ENCODE measurements at places on chromosomes 1 and 21.

GRCh38 chr1:240020871-240021270 is 70.8 kb upstream of the FMN2 start:
- DNase-seq = no peak

GRCh38 chr1:96388421-96389310 is 332.9 kb upstream of the PTBP2 start:
- DNase-seq = no peak

- DNase-seq = peak; percentile 84
Observed at GRCh38 chr1:148334339-148335130, 148.6 kb downstream of the PPIAL4G start.

- no peak for DNase-seq
Observed at GRCh38 chr1:230970432-230970831, 8.2 kb downstream of the TTC13 start.

- DNase-seq = no peak
Observed at GRCh38 chr1:222462601-222463000, 85.3 kb downstream of the HHIPL2 start.

GRCh38 chr1:170776252-170776651 is 112.3 kb downstream of the PRRX1 start:
- DNase-seq = no peak

DNA sequence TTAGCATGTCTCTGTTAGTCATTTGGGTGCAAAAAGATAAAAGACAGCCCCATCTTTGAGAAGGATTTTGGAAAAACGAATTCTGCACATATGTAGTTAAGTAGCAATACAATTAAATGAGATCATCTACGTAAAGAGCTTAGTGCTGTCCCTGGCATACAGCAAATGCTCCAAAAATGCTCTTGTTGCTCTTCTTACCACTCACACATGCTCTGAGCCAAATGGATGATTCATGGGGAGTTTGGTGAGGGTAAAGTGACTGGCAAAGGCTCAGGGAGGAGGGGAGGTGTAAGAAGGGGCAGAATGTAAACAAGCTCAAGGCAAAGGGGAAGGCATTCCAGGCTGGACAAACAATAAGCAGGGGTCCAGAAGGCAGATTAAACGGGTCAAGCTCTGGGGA is 191.9 kb downstream of the AK5 start:
- no peak for DNase-seq

DNA sequence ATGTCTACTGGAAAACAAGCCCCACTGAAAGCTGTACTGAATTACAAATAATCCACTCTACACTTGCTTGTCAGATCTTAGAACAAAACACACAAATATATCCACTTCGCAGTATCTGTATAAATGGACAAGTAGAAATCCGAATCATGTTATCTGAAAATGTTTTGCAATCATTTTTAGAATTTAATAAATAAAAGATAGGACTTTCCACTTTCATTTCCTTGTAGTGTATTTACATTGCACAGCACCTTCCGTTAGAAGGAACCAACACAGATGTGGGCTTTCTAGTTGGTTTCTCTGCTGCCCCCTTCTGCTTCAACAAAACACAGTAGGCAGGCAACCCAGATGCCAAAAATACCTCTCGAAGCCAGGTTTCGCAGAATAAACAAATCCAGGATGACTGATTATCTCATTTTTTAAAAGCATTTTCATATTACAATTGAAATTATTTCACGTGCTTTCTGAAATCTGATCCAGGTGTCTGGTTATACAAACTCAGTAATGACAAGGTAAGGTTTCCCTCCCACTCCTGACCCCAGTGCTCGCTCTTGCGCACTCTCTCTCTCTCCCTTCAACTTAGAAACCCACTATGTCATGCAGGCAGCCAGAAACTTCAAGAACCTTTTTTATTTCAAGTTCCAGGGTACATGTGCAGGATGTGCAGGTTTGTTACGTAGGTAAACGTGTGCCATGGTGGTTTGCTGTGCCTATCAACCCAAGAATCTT is 389.9 kb downstream of the SMYD3 start:
- DNase-seq = no peak

DNA sequence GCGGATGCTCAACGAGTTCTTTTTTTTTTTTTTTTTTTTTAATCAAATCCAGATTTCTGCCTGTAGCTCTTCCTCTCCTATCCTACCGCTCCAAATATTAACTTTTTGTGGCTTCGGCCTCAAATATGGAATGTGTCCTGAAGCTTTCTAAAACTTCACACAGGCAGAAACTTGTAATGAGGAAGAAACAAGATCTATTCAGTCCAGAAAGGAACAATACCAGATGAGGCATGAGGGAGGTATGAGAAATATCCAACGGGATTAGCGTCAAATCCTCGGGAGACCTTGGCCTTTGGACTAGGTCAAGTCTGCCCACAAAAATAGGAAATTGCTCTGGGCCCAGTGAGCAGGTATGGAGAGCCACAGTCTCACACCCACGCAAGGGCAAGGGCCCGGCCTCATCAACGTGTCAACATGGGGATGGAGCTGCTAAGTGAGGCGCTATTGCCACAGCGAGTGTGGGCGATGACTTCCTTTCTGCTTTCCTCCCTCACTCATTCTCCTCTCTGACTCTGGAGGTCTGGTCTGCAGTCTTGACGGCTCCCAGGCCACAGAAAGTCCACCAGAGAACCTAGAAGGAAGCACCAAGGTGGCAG is 66.6 kb downstream of the BCAR3 start:
- DNase-seq = no peak

DNA sequence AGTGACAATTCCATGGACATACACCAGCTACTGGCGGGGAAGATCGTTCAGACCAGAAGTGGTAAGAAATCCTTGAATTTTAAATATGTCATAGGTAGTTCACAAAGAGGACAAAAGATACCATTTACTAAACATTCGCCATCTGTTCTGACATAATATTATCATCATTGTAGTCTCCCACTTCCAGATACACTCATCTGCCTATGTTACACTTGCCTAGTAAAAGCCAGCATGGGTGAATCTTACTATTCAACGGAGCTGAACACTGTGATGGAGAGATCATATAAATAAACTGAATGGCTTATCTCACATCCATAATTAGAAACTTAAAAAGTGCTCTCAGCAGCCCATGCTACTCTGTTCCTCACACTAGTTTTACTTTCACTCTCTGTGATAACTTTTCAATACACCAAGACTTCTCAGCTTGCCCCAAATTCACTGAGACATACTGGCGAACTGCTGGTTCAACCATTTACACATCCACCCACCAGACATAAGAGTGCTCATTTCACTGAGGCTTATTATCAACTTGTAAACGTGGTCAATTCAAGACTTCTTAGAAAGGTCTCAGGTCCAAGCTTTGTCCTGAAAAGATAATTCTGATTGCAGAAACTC is 463 bp upstream of the PRRC2C start:
- no peak for DNase-seq

DNA sequence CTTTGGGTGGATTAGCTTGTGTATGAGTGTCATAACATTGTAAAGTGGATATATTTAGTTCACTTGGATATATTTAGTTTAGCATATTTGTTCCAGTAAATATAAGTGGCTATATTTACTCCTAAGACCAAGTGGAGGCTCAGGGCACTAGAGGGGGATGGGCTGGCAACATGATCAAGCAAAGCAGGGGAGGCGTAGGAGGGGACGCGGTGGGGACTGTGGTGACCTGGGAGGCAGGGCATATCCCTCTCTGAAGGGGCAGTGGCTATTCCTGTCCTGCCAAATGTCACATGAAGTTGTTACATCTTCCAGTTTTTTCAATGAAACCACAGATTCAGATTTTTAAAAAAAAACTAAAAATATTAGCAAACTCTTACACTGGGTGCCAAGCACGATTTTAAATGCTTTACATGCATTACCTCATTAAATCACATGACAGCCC is 51.9 kb upstream of the EDN2 start:
- DNase-seq = no peak

GRCh38 chr1:30371179-30371788 is 352.1 kb downstream of the MATN1 start:
- no peak for DNase-seq

DNA sequence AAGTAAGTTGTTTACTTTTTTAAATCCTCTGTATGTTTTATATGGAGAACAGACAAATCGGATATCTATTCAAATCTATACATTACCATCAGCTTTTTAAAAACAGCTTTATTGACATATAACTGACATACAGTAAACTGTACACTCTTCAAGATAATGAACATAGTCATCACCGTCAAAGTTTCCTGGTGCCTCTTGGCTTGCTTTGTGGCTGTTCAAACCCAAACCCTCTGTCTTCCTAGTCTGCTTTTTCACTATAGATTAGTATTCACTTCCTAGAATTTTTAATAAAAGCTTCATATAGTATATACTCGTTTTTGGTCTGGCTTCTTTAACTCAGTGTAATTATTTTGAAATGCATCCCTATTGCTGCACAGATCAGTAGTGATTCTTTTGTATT is 56.4 kb upstream of the TPTE start:
- no peak for DNase-seq

Data from left forelimb (tissue), 1 donor.